ENCODE measurements at places on chromosomes 1 and 21.

- no peak for DNase-seq
Measured at GRCh38 chr1:244393604-244394176, 58.0 kb downstream of the ADSS2 start.

- no peak for DNase-seq
Measured at GRCh38 chr1:201966171-201966570, 10.9 kb downstream of the TIMM17A start.

DNA sequence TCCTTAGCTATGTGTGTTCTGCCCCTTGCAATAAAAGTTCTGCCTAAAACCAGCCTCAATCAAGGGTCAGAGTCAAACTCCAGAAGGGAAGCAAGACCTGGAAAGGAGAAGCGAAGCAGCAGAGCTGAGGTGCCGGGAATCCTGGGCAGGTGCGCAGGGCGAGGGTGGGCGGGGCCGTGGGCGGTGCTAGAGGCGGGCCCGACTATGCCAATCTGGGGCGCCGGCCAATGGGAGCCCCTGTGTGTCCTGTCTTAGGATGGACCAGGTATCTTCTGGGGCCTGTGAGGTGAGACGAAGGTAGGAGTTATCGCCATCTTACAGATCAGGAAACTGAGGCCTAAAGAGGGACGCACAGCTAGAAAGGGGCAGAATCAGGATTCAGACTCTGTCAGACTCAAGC lies 120.3 kb downstream of the PTPRU start:
- DNase-seq, result no peak

GRCh38 chr21:33938381-33938780 lies 22.8 kb upstream of the ATP5PO start:
- no peak for DNase-seq

- no peak for DNase-seq
Measured at GRCh38 chr1:225774281-225775147, 3.1 kb upstream of the SRP9 start.

DNA sequence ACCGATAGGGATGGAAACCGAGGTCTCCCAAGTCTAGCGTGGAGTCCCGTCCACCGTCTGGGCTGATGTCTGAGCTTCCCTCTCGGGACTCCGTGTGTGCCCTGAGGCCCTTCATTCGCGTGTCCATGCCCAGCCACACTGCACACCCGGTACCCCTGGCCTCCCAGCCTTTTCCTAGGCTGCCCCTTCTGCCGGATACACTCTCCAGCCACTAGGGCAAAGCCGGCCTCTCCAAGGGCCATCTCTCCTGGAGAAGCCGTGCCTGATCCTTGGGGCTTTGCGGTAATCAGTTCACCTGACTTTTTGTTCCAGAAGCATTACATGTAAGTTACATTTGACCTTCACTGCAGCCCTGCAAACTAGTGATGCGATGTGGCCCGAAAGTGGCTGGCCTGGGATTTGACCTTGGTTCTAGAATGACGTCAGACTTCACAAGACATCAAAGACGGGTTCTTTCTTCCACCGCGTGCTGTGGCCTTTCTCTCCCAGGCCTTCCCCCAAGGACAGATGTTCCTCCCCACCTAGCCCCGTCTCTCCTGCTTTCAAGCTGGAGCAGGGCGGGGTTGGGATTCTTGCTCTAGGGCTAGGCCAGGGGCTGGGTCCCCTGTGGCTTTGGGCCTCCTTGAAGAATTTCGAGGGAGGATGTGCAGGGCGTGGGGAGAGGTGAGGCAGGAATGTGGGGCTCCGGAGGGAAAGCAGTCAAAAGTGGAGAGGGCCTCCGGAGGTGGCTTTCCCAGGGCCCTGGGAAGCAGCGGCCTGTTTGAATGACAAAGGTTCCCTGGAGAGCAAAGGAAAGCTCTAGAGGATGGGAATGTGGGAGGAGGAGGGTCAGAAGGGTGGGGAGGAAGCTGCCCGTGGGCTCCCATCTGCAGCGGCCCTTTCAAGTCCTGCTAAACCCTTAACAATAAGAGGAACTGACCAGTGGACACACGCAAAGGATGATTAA lies 49.7 kb upstream of the SLC2A1 start:
- no peak for DNase-seq

DNA sequence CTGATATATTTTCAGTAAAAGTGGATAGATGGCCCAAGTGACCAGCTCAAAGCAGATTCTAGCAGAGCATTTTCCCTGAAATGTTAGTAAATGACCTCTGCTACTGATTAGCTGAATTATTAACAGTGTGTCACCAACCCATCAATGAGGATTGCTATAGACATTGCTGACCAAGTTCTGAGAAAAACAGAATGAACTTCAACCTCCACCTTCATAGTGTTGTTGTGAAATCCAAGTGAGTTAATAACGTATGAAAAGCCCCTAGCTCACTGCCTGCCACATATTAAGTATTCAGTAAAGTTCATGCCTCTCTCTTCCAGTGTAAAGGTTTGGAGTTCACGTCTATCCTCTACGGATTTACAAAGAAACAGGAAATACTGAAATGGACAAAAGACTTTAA lies 15.8 kb downstream of the PLPP3 start:
- DNase-seq, result no peak

DNA sequence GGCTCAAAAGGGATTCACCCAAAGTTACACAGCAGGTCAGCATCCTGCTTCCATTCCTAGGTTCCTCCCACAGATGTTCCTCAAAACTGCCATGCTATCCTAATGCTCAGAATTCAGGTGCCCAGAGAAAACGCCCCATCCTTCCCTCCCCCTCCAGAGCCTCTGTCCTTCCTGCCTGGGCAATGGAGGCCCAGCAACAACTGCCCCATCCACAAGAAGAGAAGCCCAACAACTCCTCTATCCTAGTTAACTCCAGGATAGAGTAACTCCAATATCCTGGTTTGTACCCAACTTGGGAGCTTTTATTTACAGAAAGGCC lies 16.9 kb downstream of the COL9A2 start:
- DNase-seq, result no peak

DNA sequence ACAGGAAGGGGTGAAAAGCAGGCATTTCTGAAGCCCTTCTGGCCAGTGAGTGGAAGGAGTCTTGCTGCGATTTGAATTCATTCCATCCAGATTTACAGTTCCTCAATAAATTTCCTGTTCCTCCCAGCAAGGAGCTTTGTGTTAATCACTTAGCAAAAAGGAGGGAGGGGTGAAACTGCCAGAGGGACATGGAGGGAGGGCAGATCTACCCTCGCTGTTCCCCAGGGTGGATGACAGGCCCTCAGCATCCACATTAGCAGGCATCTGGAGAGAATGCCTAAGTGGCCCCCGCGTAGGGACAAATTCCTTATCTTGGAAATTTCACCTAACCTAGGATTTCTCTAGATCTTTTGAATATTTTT lies 1.2 kb downstream of the ETV3 start:
- DNase-seq, result no peak

GRCh38 chr1:57578099-57578498 lies 154.2 kb upstream of the DAB1 start:
- DNase-seq, result no peak

DNA sequence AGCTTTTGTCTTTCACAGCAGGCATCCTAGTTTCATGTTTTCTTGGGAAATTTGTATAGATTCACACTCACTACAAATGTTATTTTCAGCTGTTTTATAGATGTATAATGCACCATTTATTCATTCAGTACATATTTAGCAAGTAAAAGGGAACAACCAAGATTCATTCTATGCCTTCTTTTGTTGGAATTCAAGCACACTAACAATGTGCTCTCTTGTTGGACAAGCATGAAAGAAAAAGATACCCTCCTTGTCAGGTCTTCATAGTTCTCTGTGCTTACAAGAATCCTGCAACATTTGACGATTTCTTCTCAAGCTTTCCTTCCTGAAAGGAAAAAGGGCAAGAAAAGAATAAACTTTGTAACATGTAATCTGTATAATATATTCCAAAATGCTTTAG lies 456.0 kb downstream of the USP25 start:
- no peak for DNase-seq

- no peak for DNase-seq
Measured at GRCh38 chr1:217482356-217483102, 148.4 kb downstream of the GPATCH2 start.

DNA sequence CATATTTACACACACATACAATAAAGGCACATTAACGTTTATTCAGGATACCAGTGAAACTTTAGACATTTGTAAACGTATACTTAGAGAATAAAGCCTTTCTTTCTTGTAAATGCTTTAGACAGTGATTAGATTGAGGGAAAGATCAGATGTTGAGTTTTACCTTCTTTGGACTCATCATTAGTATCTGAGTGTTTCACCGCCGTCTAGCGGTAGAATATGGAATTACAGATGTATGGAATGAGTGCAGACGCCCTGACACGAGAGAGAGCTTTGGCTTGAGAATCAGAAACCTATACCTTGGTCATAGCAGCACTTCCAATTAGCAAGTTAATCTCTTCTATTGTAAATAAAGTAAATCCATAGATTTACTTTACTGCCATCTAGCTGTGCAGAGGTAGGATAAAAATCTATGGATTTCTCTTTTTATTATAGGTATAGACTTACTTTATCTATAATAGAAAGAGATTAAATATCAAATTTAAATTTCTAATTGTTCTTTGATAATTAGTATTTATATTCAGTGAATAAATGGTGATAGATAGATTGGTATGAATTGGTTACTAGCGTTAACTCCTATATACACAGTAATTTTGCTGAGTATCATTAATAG lies 12.6 kb downstream of the FLG2 start:
- DNase-seq, result no peak

GRCh38 chr21:28993293-28993629 lies 584 bp upstream of the LTN1 start:
- no peak for DNase-seq

DNA sequence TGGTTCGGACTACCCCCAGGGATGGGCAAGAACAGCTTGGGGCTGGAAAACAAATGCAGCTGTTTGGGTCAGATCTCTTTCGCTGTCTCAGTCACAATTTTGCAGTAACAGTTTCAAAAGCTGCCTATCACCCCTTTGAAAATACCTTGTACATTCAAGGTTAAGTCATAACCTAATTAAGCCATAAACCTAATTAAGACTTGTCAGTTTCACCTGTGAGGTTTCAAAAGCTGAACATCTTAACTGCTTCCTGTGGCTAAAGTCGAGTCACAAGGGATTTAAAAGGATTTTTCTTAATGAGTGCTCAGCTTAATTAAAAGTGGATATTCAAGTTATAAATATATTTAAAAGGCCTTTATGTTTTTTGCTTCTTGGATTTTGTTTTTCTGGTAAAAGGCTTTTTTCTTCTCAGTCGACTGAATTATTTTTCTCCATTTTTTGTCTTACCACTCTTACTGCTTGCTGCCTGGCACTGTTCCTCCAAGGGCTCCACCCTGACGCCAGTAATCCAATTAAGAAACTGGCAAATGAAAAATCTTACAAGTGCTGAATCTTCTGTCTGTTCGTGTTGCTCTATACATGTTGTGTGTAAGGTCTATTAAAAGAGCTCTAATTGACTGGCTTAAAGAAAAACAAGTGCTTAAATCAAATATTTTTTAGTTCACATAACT lies 31.3 kb downstream of the CBR1 start:
- DNase-seq, result no peak

DNA sequence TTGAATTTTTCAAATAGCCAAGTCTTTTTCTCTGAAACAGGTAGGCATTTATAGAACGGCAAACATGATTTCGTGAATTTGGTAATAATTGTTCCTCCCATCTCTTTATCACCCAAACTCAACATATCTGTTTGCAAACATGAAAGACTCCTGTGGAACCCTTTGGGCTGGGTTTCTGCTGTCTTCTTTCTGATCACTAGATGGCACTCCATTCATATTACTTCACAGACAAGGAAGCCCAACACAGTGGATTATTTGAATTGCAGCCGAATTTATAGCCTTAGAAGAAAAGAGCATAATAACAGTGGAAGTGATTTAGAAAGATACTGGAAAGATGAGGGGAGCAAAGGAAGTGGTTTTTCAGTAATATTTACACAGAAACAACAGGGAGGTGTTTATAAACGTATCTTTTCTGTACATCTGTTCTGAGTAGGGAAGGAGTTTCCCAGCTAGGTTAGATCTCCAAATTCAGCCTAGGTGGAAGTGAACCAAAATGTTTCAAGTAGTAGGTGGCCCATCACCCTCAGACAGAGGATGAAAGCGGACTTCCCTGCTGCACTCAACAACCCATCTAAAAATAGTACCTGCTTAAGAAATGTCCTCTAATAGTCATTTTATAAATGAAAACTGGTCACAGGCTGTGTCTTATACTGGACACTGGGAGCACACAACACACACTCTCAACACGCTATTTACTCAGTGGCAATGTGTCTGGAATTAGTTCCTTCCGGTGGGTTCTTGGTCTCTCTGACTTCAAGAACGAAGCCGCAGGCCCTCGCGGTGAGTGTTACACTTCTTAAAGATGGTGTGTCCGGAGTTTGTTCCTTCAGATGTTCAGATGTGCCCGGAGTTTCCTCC lies 67.6 kb downstream of the MAP3K21 start:
- no peak for DNase-seq

DNA sequence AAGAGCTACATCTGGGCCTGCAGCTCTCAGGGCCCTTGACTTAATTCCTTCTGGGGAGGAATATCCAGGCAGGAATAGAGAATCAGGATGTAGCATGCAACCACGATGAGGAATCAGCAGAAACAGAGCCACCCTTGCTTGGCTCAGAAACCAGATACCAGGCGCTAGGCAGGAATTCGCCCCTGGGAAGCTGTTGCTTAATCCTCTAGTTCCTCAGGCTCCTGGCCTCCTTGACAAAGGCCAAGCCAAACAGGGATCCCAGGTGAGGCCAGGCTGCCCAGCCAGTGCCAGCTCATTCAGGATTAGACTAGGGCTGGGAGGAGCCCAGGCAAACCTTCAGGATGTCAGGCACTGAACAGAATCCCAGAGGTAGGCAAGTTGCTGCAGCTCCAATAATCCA lies 48.2 kb upstream of the IRF2BP2 start:
- DNase-seq, result no peak

DNA sequence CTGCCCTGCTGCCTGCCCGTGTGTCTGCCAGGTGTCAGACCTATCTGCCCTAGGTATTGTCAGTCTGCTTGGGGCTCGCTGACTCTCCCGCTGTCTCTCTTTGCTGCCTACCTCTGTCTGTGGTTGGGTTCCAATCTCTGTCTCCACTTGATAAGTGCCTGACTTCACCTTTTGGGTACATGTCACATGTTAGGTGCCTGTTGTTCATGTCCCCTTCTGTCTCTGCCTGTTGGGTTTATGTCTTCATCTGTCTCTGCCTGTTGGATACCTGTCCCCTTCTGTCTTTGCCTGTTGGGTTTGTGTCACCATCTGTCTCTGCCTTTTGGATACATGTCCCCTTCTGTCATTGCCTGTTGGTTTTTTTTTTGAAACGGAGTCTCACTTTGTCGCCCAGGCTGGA lies 14.6 kb downstream of the RPS6KA1 start:
- DNase-seq, result no peak

GRCh38 chr1:186535388-186536133 lies 74.6 kb upstream of the PDC start:
- no peak for DNase-seq
